ENCODE measurements at places on chromosomes 13 and 19.

- DNase-seq = no peak
Measured at GRCh38 chr19:43572171-43572588, 3.1 kb downstream of the XRCC1 start.

DNA sequence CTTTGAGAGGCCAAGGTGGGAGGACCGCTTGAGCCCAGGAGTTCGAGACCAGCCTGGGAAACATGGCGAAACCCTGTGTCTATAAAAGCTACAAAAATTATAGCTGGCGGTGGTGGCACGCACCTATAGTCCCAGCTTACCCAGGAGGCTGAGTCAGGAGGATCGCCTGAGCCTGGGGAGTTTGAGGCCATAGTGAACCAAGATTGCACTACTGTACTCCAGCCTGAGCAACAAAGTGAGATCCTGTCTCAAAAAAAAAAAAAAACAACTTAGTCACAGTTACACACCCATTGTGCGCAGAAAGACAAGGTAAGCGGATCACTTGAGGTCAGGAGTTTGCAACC lies 728 bp upstream of the DENND1C start:
- no peak for DNase-seq

- DNase-seq = no peak
Measured at GRCh38 chr13:58855283-58855682, 1223.7 kb downstream of the PCDH17 start.

GRCh38 chr13:67299751-67300150 lies 69.6 kb upstream of the PCDH9 start:
- no peak for DNase-seq

GRCh38 chr13:44403461-44404056 lies 29.9 kb downstream of the SERP2 start:
- no peak for DNase-seq

GRCh38 chr13:103852036-103852435 lies 785.8 kb upstream of the SLC10A2 start:
- no peak for DNase-seq

DNA sequence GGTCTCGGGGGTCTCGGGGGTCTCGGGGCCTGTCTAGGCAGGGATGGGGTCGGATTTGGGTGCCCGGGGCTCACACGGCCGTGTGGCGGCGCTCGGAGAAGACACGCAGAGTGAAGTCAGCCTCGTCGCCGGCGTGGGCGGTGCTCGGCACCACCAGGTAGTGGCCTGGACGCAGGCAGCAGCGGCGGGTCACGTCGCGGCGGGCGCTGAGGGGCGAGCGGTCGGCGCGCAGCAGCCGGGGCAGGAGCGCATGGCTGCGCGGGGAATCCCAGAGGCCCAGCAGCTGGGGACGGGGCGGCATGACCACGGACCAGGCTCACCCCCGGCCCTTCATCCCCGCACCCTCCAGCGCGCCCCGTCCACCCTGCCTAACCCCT lies 8.2 kb downstream of the CAPN12 start:
- no peak for DNase-seq
